A549 treated with dexamethasone at 1 μM for 4 hours (cell line): ENCODE measurements at places on chromosomes 1 and 21. TPM values are rescaled to one million over a fixed set of nuclear protein-coding genes. Genes with fewer than 3 reads are reported as not detected.

The C1orf226 gene
- total RNA-seq, result 0.64 to 0.92 TPM (median 0.76 TPM) in 5 replicates

The CYP4B1 gene
- total RNA-seq, result 0.07 to 0.17 TPM (median 0.12 TPM) in 3 of 5 replicates, not detected in the others

The PROX1 gene
- 0.02 to 0.19 TPM (median 0.06 TPM) in 5 replicates for total RNA-seq

The KCNQ4 gene
- 0.21 to 0.35 TPM (median 0.25 TPM) in 5 replicates for total RNA-seq

The SPRR4 gene
- not detected in 5 replicates for total RNA-seq

The SPRR2G gene
- total RNA-seq, result not detected in 5 replicates

The CAMSAP2 gene
- 17.0 to 26.2 TPM (median 22.5 TPM) in 5 replicates for total RNA-seq

The MYBPH gene
- total RNA-seq, result 0.05 TPM in 1 of 5 replicates, not detected in the others

The ACTN2 gene
- total RNA-seq, result 0.06 TPM in 1 of 5 replicates, not detected in the others

The CD1C gene
- total RNA-seq, result not detected in 5 replicates

The CGN gene
- total RNA-seq, result 1.8 to 2.8 TPM (median 2.6 TPM) in 5 replicates

The FCAMR gene
- total RNA-seq, result 0.07 to 0.08 TPM in 2 of 5 replicates, not detected in the others

The RHD gene
- total RNA-seq, result not detected in 5 replicates

The USH2A gene
- under 0.01 TPM in 1 of 5 replicates, not detected in the others for total RNA-seq

The GBP4 gene
- 0.01 TPM in 1 of 5 replicates, not detected in the others for total RNA-seq

The LCE3D gene
- total RNA-seq, result 2.1 to 4.5 TPM (median 3.6 TPM) in 5 replicates

The SYNC gene
- total RNA-seq, result 11.6 to 19.6 TPM (median 15.8 TPM) in 5 replicates

The C1orf210 gene
- not detected in 5 replicates for total RNA-seq

The CR1 gene
- total RNA-seq, result not detected in 5 replicates

The RIPPLY3 gene
- total RNA-seq, result 0.40 to 0.60 TPM (median 0.45 TPM) in 5 replicates

The LCE2C gene
- not detected in 5 replicates for total RNA-seq

The CD48 gene
- total RNA-seq, result not detected in 5 replicates

The CD5L gene
- not detected in 5 replicates for total RNA-seq

The CBR3 gene
- 9.7 to 10.5 TPM (median 10.4 TPM) in 5 replicates for total RNA-seq

The TRIM58 gene
- not detected in 5 replicates for total RNA-seq

The ZNF593OS gene
- 0.10 to 0.70 TPM in 2 of 5 replicates, not detected in the others for total RNA-seq

The TNNT2 gene
- total RNA-seq, result 0.22 to 0.67 TPM (median 0.26 TPM) in 5 replicates

The EPB41 gene
- total RNA-seq, result 4.1 to 6.1 TPM (median 5.6 TPM) in 5 replicates

The LPAR3 gene
- total RNA-seq, result 0.33 to 0.51 TPM (median 0.39 TPM) in 5 replicates

The SLC5A9 gene
- total RNA-seq, result 0.03 to 0.07 TPM (median 0.05 TPM) in 3 of 5 replicates, not detected in the others

The OR14I1 gene
- total RNA-seq, result not detected in 5 replicates

The TRIM67 gene
- 0.03 to 0.22 TPM (median 0.11 TPM) in 5 replicates for total RNA-seq

The GBP6 gene
- total RNA-seq, result not detected in 5 replicates

The E2F2 gene
- 2.2 to 3.3 TPM (median 2.9 TPM) in 5 replicates for total RNA-seq

The SLC30A7 gene
- total RNA-seq, result 7.5 to 13.2 TPM (median 11.9 TPM) in 5 replicates

The PROK1 gene
- not detected in 5 replicates for total RNA-seq

The ADAM15 gene
- total RNA-seq, result 68.8 to 122 TPM (median 111 TPM) in 5 replicates

The OR14K1 gene
- not detected in 5 replicates for total RNA-seq

The NUP210L gene
- total RNA-seq, result 0.02 to 0.06 TPM in 2 of 5 replicates, not detected in the others

The OR2L8 gene
- not detected in 5 replicates for total RNA-seq

The WLS gene
- total RNA-seq, result 14.8 to 18.5 TPM (median 15.0 TPM) in 5 replicates
